Fibroblast of villous mesenchyme (primary cell): ENCODE measurements at places on chromosomes 13 and 19. TPM values are rescaled to one million over a fixed set of nuclear protein-coding genes. Genes with fewer than 3 reads are reported as not detected.
A peak's percentile ranks its signal among the peaks of the same experiment; 100 is the strongest.

DNA sequence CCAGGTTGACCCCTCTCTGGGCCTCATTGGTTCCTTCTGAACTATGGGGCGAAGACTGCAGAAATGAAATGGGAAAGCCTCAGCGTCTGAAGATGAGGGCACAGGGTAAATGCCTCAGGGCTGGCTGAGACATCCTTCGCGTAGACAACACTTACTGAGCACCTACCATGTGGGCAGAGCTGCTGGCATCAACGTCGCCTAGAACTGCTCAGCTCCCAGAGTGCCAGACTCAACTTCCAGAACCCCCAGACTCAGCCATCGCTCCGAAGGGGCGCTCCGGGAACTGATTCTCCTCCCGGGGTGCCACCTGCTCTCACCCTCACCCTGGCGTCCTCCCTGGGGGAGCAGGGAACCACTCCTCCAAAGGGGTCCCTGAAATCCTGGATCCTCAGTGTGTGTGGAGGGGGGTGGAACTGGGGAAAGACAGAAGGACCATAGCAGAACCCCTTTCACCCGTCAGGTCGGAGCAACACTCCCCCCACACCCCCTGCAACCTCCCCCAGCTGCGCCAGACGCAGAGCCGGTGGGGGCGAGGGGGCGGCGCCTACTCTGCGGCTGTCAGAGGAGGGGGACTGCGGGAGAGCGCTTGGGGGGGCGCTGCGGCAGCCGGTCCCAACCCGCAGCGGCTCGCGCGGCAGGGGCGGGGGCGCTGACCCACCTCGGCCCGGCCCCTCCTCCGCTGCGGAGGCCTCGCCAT lies 8.2 kb upstream of the NFIC start:
- no peak for DNase-seq

- peak; percentile 63 for DNase-seq
Measured at GRCh38 chr19:18306888-18307260, 16.0 kb downstream of the LSM4 start.

DNA sequence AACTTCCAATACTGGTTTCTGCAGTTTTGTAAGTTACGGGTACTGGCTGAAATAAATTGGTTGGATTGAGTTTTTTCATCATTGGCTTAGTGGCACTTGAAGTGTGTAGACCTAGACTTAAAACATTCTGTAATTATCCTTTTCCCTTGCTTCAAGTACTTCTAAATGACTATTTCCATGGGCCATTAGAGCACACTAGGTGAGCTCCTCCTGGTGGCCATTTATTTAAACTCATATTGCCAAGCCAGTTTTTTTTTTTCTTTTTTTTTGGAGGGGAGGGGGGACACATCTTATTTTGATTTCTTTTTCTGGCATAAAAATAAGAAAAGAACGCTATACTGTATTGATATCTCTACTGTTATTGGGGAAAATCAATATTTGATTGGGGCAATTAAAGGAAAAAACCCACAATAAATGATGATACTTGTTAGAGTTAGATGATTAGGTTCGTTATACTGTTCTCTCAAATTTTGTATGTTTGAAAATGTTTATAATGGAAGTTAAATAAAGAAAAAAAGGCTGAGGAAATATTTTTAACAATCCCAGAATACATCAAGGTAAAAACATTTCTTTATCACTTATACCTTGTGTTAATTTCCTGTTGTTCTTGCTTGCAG lies 82.9 kb downstream of the PDS5B start:
- peak; percentile 69 for DNase-seq

The TBC1D4 gene
- total RNA-seq = 28.7 and 34.5 TPM in 2 replicates

GRCh38 chr19:18802354-18802753 lies 11.2 kb upstream of the COMP start:
- no peak for DNase-seq

GRCh38 chr19:32251634-32252332 lies 93.6 kb upstream of the ZNF507 start:
- DNase-seq = no peak

The ZNF93 gene
- 6.4 and 11.2 TPM in 2 replicates for total RNA-seq

The LRRC4B gene
- total RNA-seq = under 0.01 TPM in 1 of 2 replicates, not detected in the other

DNA sequence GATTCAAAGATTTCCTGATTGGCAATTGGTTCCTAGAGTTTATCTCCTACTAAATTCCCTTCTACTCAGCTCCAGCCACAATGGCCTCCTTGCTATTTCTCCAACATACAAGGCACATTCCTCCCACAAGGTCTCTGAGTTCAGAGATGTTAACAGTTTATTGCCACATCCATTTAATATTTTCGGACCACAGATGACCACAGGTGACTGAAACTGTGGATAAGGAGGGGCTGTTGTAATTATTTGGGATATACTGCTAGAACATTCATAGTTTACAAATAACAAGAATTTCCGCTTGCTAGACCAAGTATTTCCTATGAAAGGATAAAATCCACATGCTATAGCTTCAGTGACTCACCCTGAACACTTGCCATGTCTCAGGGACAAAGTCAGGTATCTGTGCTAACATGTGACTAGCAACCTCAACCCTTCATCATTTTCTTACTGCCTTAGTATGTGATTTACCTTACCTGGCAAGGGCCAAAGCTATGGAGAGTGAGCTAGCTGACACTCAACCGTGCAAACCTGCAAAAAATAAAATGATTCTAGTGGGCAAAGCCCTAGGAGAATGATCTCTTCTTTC lies 117.7 kb downstream of the TBC1D4 start:
- DNase-seq = no peak

The PRODH2 gene
- not detected in 2 replicates for total RNA-seq

- DNase-seq = no peak
Measured at GRCh38 chr13:95954266-95954665, 98.9 kb downstream of the UGGT2 start.

The ZNF577 gene
- 3.5 and 4.2 TPM in 2 replicates for total RNA-seq

GRCh38 chr13:42549552-42549936 lies 24.4 kb upstream of the TNFSF11 start:
- DNase-seq = no peak

The EXOSC5 gene
- total RNA-seq = 12.5 and 15.1 TPM in 2 replicates

GRCh38 chr19:41784743-41785142 lies 11.6 kb upstream of the CEACAM3 start:
- no peak for DNase-seq
